ENCODE measurements at places on chromosomes 1 and 21.

- DNase-seq, result no peak
These were observed 29.4 kb downstream of the SPATA17 start for GRCh38 chr1:217660353-217661062.

- DNase-seq, result no peak
These were observed 82.9 kb downstream of the HLX start for GRCh38 chr1:220962031-220962751.

DNA sequence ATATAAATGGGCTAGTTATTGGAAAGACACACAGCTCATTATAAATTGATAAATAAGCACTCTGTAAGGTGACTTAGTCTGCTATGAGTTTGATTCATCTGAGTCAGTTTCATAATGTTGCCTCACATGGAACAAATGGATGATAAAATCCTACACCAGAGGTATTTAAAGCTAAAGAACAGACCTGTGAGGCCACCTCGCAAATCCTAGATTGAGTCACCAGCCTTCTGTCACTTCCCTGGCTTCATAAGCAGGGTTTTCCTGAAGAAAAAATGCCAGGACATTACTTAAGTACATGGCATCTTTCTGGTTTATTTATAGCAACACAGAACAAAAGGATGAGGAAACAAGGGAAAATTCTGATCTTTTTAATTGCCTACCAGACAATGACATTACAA is 18.4 kb downstream of the CD2 start:
- DNase-seq, result no peak

- no peak for DNase-seq
These were observed 12.0 kb downstream of the MAB21L3 start for GRCh38 chr1:116122955-116123757.

DNA sequence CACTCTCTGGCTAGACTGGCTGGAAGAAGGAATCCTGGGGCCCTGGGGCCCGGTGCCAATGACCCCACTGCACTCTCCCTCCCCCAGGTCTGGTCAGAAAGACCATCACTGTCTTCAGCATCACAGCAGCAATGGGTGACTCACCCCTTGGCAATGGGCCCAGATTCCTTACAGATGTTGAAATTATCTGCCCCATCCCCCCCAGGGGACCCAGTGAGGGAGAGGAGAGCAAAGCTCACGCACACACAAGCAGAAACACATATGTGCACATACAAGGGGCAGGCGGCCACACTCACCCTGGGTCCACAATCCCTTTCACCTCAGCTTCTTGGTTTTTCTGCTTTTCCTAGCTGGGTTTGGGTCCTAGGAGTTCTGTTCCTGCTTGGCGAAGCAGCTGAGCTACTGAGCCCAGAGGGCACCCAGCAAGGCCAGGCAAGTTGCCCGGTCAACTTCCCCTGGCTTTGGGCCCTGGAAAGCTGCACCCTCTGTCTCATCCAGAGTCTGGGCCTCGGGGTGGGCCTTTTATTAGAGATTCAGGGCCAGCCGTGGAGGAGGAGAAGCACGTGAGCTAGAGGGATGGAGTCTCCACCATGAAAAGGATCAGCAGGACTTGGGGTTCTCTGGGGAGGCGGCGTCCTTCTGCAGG is 2.6 kb downstream of the COL16A1 start:
- DNase-seq, result peak; percentile 67

DNA sequence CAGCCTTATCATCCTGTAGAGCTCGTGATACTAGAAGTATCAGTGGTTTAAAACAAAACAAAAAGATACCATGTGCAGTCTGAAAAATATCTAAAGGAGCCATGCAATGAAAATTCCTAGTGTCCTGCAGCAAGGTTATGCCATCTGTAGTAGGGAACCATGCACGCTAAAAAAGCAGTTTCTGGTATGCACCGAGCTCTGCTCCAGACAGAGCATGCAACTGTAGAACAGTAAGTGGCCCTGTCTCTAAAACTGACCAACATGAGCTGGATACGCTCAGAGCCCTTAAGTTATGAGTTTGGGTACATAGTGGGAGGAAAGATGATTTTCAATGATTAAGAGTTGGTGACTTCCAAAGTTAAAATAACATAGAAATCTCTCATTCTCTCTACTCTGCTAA is 159.3 kb upstream of the ADAMTS5 start:
- DNase-seq, result no peak

GRCh38 chr1:161743231-161743630 is 6.4 kb upstream of the DUSP12 start:
- DNase-seq, result no peak

DNA sequence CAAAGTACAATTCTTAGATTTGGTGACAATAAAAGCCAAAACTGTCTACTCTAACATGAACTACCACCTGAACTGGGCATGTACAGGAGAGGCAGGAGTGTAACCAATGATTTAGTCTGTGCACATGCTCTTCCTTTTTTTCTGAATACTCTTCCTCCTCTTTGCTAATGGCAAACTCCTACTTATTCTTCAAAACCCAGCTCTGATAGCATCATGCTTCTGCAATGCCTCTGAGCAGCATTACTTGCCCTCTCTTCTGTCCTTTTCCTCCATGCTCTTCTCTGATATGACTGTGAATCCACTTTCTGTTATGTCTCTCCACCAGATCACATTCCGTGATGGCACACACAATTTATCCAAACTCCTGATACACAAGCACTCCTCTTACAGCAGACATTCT is 31.4 kb downstream of the CNN3 start:
- no peak for DNase-seq

DNA sequence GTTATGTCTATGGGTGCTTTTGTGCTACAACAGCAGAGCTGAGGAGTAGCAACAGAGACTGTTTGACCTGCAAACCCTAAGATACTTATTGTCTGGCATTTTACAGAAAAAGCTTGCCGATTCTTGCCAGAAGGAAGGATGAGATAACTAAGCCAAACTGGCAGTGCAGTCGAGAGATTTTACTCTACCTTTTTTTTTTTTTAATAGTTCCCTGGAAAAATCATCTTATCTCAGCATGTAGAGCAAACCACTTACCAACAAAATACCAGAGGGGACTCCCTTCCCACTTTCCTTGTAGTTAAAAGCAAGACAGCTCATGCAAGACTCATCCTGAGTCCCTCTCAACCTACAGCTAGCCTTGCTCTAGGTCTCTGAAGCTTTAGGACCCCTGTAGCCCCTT is 132.9 kb downstream of the SYT2 start:
- DNase-seq, result no peak

GRCh38 chr1:225697428-225697827 is 44.5 kb upstream of the ENAH start:
- no peak for DNase-seq

GRCh38 chr1:167442142-167442848 is 76.0 kb downstream of the CD247 start:
- DNase-seq, result peak; percentile 92

DNA sequence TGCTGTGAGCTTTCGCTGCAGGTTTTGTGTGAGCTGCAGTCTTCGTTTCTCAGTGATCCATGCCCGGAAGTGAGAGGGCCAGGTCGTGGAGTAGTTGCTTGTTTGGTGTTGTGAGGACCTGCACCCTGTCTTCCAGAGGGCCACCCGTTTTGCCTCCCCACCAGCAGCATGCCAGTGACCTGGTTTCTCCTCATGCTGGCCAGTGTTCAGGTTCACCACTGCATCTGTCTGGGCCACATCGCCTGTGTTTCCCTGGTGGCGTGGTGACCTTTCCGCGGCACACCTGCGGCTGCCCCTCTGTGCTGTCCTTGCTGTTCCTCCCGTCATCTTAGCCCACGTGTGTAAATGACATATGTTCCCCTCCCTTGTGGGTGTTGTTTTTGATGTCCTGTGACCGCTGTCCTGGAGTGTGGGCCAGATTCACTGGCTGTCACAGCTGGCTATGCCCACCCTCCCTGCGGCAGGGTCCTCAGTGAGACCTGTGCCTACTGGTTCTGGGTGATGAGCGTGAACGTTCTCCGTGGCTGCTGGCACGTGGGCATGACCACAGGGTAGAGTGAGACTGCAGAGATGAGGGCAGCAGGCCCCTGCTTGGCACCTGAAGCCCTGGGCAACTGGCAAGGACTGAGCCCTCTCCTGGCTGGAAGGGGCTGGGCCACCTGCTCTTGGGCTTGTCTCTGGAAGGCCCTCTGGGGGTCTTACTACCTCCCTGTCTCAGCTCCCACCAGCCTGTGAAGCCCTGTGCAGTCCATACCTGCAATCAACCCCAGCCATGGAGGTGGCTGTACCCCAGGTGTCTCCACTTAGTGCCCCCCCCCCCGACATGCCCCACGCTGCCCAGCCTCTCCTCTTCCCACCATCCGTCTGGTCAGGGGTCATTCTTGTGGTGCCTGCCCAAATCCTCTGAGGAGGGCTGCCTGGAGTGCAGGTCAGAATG is 7.3 kb downstream of the IBA57 start:
- no peak for DNase-seq

DNA sequence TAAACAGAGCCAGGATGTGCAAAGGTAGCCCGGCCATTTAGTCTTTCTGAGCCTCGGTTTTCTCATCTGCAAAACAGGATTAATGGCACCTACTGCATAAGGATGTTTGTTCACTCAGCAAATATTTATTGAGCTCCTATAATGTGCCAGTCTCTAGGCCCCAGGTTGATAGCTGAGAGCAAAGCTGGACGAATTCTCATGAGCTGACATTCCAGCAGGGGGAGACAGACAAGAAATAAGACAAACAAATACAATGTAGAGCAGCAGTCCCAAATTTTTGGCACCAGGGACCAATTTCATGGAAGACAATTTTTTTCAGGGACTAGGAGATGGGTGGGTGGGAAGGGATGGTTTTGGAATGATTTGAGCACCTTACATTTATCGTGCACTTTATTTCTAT is 74.3 kb upstream of the PAX7 start:
- no peak for DNase-seq

DNA sequence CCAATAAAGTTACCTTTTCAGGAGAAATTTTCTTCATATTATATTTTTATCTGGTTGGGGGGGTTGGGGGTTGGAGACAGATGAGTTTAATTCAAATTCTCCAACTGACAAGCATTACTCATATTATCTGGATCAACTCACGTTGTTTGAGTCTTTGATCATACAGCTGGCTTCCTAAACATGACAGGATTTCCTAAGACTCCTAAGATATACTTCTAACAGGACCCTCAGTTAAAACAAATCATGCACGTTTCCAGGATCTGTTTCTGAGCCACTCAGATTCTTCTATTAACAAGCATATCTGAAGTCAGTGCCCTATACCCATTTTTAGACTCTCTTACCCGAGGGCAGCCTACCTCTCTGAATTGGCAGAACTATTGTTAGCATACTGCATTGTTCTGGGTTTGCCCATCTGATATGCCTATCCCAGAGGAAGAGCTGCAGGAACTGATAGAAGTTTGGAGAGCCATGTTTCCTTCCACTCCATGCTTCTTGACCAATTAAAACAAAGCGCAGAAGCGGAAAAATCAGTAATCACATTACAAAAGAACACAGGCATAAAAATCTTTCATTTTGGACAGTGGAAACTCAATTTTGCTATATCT is 653.9 kb downstream of the LTN1 start:
- no peak for DNase-seq

DNA sequence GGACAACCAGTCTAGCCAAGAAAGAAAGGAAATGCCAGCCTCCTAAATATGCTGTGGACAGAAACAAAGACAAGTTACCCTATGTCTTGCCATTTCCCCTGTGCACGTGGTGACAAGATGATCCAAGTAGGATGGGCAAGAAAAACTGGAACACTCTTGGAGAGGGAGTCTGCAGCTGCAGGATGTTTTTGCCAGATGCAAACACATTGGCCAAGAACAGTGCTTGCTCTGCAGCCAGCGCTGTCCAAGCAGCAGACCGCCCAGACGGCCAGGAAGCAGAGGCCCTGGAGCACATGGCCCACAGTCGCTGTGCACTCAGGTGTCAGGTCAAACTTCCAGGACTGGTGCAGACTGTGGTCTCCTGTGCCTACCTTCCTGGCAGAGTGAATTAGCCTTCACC is 189.3 kb downstream of the SLC35F3 start:
- no peak for DNase-seq

DNA sequence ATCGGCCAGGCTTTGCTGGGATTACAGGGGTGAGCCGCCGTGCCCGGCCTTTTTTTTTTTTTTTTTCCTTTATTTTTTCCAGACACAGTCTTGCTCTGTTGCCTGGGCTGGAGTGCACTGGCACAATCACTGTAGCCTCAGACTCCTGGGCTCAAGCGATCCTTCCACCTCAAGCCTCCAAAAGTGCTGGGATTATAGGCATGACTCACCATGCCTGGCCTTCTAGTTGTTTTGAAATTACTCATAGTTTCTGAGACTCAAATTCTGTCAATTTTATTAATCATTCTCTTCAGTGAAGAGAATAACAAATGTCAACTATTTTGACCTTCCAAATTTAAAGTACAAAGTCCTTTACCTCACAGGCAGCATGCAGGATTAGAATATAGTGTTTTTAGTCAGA is 374.5 kb downstream of the PLA2G4A start:
- DNase-seq, result no peak

GRCh38 chr1:241985787-241986186 is 13.1 kb downstream of the MAP1LC3C start:
- peak; percentile 25 for DNase-seq

- no peak for DNase-seq
These were observed 22.9 kb upstream of the EPS8L3 start for GRCh38 chr1:109786531-109787021.

DNA sequence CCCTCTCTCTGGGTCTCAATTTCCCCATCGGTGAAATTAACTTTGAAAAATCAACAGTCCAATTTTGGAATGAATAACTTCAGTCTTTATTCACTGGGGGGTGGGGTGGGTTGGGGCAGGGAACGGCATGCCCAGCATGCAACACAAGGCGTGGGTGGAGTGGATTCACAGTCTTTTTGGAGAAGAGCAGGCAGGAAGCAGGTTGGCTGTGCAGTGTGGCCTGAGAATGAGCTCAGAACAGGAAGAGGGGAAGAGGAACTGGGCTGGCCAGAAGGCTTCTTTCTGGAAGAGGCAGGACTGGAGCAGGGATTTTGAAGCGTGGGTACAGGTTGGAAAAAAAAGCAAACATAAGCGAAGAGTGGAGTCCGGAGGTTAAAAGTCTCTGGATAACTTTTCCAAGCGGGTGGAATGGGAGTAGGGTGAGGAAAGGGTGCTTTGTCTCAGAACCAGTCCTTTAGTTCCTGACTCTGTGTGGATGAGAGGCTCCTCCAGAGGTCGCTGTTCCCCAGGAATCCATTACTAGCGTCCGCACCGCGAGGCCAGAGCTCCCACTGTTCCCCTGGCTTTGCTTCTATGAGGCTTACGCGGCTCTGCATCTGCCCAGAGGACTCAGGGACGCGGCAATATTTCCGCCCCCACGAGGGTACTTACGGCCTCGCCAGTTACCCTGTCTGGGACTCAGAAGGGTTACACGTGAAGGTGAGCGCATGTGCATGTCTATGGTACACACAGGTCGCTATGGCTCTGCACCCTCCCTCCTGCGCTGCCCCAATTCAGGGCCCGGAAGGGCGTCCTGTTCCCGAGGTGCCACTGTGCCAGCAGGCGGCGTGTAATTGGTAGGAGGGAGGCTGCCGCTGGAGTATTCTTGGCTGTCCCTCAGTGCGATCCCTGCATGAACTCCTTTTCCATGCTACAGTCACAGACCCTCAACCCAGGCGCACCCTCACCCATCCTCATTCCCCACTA is 5.5 kb upstream of the FOXD2 start:
- DNase-seq, result peak; percentile 79

DNA sequence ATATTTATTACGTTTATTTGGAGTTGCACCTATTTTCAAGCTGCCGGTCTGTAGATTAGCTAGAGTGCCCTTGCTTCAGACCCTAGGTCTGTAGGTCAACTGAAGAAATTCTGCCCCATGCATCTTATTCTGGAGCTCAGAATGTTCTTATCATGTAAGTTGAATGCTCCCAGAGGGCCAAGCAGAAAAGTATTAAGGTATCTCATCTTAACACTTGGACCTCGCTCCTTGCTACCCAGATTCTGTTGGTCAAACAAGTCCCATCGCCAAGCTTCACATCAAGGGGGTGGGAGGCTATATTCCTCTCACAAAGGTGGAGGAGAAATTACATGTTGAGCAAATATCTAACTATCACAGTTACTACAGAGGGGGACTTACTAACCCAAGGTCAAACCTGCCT is 187.7 kb downstream of the C1orf94 start:
- no peak for DNase-seq

Measured in stimulated activated CD8-positive, alpha-beta memory T cell treated with anti-CD3 and anti-CD28 coated beads, Interleukin-4, amount 100 ng/mL, for 48 hours (primary cell).